ENCODE measurements at places on chromosomes 5 and 9.

DNA sequence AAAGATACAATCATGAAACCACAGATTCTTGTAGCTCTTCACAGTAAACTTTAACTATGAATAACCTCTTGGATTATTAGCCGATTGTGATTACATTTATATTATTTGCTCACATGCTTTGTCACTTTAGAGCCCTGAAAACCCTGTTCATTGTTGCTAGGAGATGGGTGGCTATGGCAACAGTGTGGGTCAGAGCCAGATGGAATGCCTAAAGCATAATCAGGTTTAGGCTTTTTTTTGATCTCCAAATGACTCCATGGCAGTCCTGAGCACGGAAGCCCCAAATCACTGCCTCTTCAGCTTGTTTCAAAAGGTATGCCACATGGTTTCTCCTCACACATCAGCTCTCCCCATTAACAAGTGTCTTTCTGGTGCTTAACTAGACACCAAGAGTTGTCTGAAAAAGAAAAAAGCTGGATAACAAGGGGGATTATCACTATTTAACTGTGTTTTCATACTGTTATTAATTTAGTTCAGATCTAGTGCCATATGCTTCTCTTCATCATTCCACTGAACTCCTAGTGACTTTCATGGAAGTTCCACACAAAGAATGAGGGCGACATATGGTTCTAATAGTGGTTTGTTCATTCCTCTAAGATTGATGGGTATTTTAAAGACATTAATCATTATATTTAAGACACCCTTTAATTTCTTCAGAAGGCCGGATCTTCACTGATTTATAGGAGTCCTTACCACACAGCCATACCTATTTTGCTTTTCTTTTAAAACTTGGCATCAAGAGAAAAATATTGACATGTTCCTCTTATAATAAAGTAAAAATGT is 88.8 kb upstream of the PAM start:
- no peak for DNase-seq

DNA sequence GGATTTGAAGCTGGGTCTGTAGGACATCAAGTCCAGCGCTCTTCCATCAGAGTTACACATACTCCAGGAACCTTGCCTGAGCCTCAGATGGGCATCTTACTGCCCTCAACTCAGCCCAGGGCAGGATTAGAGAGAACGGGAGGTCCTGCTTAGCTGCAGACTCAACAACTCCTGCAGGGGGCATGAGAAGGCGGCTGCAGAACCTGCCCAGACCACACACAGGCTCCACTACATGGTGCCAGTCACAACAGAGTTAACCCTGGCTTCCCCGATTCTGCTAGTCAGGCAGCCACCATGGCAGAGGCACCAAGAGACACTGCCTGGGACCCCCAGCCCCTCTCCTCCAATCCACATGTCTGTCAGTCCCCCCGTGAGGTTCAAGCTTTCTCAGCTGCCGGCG is 23.9 kb upstream of the CPLX2 start:
- no peak for DNase-seq

- no peak for DNase-seq
Measured at GRCh38 chr9:1404940-1405339, 354.8 kb downstream of the DMRT2 start.

- no peak for DNase-seq
Measured at GRCh38 chr9:106218854-106219253, 524.5 kb downstream of the TMEM38B start.

Data from RWPE1 (cell line).